Activated T-cell treated with anti-CD3 and anti-CD28 coated beads, Interleukin-2, amount 50 U/mL, for 24 hours (primary cell): ENCODE measurements at places on chromosomes 6 and 20.

DNA sequence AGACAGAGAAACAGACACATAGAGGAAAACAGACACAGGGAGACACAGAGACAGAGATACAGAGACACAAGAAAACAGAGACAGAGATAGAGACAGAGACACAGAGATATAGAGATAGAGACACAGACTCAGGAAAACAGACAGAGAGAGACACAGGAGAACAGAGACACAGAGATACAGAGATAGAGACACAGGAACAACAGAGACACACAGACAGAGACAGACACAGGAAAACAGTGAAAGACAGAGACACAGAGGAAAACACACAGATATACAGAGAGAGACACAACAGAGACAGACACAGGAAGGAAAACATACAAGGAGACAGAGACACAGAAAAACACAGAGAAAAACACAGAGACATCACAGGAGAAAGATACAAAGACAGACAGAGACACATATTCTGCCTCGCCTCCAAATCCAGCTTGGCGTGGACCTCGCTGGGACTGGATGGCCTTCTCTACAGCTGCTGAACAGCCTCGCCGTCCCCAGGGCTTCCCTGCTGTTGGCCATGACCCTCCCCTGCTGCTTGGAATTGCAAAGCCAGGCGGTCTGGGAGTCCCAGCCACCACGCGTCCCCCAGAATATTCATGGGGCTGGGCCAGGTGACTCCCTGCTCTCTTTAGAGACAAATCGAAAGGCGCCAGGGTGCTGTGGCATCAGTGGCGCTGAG is 36.8 kb downstream of the NTSR1 start:
- no peak for DNase-seq

DNA sequence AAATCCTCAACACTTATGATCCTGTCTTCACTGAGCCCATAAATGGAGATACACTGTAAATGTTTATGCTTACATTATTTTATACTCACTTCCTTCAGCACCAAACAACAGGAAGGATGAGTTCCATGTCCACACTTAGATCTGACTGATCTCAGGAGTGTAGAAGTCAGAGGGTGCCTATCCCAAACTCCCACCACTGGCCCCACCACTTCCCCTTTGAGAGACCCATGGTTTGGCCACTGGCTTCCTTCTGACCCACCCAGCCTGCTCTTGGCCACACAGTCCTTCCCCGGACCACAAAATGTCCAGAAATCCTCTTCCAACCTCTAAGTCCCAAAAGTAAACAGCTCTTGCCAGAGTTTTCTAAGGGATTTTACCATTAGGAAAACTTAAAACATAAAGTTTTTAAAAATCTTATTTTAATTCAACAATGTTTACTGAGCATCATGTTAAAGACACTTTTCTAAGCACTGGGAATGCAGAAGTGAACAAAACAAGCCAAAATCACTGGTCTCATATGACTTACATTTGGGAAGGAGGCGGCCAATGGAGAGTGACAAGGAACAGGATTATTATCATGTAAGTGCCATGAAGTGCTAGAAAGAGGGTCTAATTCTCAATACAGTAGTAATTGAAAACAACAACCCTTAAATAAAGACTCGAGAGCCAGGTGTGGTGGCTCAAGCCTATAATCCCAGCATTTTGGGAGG is 103.8 kb downstream of the NRSN1 start:
- no peak for DNase-seq

DNA sequence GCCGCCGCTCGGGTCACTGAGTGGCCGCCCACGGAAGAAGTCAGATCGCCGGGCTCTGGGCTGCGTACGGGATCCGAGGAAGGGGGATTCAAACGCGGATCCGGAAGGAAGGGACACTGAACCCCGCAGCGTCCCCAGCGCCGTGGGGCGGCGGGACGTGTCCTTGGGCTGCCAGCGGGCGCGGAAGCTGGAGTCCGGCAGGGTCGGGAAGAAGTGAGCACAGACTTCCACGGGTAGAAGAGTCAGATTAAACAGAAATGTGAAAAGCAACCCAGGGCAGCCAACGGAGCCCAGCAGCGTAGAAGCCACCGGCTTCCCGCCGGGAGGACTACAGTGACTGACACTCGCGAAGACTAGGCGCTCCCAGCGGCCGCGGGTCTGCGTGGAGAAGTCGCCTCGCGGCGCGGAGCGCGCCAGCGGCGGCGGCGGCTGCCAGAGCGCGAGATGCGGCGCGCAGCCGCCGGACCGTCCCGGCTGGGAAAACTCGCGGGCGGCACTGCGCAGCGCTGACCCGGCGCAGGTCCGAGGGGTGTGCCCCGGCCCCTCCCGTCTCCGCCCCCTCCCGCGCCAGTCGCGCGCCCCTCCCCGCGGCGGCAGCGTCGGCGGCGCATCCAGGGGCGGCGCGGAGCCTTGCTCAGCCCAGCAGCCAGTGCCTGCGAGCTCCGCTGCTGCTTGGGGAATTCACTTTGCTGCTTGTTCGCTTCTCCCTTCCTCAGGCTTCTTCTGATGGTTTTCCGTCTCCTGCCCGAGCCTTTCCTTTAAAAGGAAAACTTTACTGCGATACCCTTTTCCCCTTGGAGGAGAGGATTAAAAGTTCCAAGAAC is at the start of gene SAMD5:
TSS of gene SAMD5 (plus strand) at position 649 of the 824 bp plus-strand sequence. CDS start 239 bp downstream, outside the sequence.
- DNase-seq: peak; percentile 51

- DNase-seq: no peak
Observed at GRCh38 chr6:113331021-113331420, 526.1 kb upstream of the MARCKS start.

- no peak for DNase-seq
Observed at GRCh38 chr6:4299476-4299875, 164.1 kb upstream of the ECI2 start.

DNA sequence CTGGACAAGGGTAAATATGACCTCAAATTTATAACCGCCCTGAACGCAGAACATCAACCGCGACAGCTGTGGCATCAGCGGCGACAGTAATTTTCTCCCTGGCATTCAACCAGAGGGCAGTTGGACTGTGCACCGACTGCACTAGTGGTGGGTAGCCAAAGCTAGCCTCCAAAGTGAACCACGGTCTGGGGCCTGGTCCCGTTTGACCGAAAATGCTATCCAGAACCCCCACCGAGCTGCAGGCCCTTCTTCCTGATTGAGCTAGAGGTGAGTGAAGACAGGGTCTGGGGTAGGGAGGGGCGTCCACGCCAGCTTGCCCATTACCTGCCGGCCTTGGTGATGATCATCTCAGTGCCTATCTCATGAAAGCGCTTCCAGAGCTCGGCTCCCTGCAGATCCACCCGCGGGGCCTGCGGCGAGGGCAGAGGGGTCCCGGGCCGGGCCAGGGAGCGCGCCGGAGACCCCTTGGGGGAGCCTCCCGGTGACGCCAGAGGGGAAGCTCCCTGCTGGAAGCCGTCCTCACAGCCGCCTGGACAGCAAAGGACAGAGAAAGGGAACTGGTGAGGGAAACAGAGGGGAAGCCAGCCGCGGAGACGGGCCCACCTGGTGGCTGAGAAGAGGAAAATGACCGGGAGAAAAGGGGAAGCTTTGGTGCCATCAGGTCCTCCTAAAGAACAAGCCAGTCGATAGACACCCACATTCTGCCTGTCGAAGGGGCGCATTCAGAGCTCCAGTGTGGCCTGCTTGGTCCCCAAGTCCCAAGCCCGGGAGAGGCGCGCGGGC is 2.0 kb downstream of the TBX18 start:
- DNase-seq: no peak

GRCh38 chr20:60822699-60823607 is 429.1 kb upstream of the CDH4 start:
- DNase-seq: no peak

- DNase-seq: no peak
Observed at GRCh38 chr20:24730750-24731149, 218.3 kb upstream of the CST7 start.

DNA sequence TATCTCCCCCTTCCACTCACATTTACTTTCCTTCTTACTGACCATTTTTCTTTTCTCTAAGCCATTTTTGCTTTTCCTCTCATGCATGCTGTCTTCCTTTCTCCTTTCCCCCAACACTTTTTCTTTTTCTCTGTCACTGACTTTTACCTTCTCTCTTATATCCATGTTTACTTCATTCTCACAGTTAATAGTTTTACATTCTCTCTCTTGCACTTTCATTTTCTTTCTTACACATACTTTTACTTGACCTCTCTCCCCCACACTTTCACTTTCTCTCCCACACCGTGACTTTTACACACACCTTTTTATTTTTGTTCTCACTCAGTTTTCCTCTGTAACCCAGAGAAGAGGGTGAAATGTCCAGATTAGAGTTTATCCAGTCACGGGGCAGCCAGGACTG is 636.3 kb downstream of the PTPRT start:
- no peak for DNase-seq

DNA sequence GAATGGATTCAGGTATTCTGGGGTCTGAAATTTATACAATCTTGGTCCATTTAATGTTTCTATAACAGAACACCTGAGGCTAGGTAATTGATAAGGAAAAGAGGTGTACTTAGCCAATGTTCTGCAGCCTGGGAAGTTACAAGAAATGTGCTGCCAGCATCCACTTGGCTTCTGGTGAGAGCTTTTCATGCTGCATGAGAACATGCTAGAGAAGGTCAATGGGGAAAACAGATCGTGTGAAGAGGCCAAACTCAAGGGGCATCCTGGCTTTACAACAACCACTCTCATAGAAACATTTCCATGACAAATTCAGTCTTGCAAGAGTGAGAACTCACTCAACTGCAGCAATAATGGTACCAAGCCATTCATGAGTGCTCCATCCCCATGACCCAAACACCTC is 16.8 kb downstream of the IL22RA2 start:
- DNase-seq: no peak

GRCh38 chr6:148359228-148359627 is 16.6 kb downstream of the SASH1 start:
- no peak for DNase-seq

GRCh38 chr20:36726168-36726567 is 19.7 kb downstream of the NDRG3 start:
- DNase-seq: no peak

DNA sequence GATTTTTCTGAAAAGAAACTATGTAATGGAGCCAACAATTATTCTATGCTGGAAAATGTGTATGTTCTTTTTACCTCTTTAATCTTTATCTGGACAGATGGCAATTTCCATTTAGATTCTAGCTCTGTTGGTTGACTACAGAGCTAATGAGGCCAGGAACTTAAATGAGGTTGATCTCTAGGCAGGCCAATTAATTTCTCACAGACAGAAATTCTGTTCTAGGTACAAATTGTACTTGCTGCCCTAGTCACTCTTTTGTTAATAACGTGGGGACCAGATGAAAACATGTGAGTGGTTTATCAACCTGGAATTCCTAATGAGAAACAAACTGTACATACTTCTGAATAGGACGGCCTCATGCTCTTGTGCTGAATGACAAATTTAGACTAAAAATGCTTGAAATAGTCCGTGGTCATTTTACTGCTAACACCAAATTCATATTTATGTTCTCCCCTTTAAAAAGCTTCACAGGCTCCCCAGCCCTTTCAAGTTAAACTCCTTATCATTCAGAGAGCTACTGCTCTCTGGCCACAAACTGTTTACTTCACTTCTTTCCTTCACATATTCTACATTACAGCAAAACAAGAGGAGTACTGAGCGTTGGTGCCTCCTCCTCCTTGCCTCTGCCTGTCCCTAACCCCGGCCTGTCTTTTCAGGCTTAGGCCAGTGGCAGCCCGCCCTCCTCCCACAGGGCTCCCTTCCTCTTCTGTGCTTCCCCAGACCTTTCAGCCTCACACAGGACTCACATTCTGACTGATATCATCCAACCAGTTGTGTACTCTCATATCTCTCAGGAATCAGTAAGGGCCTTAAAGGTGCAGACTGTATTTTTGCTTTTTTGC is 41.4 kb downstream of the DTNBP1 start:
- no peak for DNase-seq

DNA sequence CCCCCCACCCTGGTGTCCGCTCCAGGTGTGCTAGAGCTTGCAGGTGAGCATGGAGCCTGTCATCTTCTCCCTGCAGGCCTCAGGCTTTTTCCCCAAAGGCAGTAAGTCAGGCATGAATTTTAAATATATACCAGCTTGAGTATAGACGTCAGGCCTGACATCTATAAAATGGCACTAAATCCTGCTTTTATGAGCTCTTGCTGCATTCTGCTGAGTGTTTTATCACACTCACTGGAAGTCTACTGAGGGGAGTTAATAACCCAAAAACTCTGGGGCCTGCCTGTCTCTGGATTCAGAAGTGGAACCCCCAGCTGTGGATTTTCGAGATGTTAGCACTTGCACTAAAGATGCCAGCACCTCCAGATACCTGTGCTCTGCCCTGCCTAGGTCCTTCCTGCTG is 133.4 kb upstream of the TOP1 start:
- DNase-seq: no peak

DNA sequence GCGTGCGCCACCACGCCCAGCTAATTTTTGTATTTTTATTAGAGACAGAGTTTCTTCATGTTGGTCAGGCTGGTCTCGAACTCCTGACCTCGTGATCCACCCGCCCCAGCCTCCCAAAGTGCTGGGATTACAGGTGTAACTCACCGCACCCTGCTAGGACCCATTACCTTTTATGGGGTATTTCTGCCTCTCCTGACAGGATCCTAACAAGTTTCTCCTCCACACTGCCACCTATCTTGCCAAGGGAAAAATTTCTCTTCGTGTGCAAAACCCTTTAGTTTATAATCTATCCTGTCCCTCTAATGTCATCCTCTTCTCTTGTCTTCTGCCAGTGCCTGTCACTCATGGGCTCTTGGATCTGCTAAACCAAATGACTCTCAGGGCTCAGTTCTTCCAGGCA is 1.9 kb downstream of the STMND1 start:
- DNase-seq: no peak

GRCh38 chr6:100657678-100658330 is 193.1 kb upstream of the SIM1 start:
- no peak for DNase-seq

DNA sequence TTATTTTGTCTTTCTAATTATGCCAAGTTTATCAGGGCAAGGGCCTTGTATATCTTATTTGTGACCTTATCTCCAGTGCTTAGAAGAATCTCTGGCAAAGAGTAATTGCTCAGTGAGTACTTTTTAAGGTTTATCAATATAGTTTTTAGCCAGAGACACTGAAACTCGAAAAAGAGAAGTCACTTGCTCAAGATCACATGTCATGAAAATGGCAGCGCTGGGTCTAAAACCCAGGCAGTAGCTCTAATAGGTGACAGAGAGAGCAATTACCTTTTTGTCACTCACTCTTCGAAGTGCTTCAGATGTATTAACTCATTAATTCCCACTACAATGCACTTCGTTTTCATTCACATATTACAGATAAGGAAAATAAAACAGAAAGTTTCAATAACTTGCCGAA is 667.5 kb downstream of the DOK5 start:
- DNase-seq: no peak

GRCh38 chr6:53378208-53378607 is 29.5 kb upstream of the ELOVL5 start:
- DNase-seq: no peak

- DNase-seq: no peak
Observed at GRCh38 chr20:38073307-38074071, 39.9 kb downstream of the RPRD1B start.
